Body of pancreas (tissue), 4 donors: ENCODE measurements at places on chromosomes 2 and 18.

GRCh38 chr2:109288544-109289368, 159.8 kb downstream of the SH3RF3 start:
- DNase-seq: no peak

- no peak for DNase-seq
Observed at GRCh38 chr18:58076052-58076451, 32.0 kb downstream of the NEDD4L start.

DNA sequence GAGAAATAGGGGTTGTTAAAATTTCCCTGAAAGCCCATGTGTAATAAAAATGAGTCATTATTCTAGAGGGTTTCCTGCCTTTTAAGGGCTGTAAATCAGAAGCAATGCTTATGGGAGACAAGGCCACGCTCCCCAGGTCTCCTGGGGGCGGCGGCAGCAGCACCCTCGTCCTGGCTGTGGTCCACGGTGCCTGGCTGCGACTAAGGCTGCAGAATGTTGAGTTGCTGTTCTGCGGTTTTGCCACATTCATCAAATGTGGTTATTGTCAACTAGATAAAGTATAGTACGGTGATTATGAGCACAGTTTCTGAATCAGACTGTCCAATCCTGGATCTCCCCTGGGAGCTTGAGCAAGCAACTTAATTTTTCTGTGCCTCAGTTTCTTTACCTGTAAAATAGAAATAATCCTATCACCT, 11.9 kb upstream of the AGFG1 start:
- DNase-seq: no peak

GRCh38 chr2:237878321-237879057, 19.1 kb downstream of the RAMP1 start:
- DNase-seq: peak; percentile 3

GRCh38 chr2:37784071-37784758, 112.8 kb upstream of the CDC42EP3 start:
- DNase-seq: no peak

GRCh38 chr2:181426672-181427071, 30.5 kb upstream of the ITGA4 start:
- DNase-seq: no peak

DNA sequence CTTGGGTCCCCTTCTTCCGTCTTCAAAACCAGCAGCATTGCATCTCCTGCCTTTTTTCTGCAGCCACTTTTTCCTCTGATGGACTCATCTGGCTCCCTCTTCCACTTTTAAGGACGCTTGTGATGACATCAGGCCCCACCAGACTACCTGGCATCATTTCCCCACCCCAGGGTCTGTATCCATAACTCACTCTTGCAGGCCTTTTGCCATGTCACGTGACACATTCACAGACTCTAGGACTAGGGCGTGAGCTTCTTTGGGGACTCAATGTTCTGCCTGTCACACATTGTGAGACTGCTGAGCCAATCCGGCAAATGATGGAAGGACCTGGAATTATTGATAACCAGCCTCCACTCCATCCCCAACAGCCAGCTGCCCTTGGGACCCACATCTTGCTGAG, 23.6 kb downstream of the NPPC start:
- DNase-seq: no peak

GRCh38 chr2:127485051-127485693, 41.1 kb downstream of the IWS1 start:
- no peak for DNase-seq

GRCh38 chr18:40855661-40856060, 1099.4 kb upstream of the PIK3C3 start:
- DNase-seq: no peak

- no peak for DNase-seq
Observed at GRCh38 chr2:86358957-86359356, 21.5 kb upstream of the REEP1 start.

- no peak for DNase-seq
Observed at GRCh38 chr2:205730701-205731582, 48.6 kb downstream of the NRP2 start.

DNA sequence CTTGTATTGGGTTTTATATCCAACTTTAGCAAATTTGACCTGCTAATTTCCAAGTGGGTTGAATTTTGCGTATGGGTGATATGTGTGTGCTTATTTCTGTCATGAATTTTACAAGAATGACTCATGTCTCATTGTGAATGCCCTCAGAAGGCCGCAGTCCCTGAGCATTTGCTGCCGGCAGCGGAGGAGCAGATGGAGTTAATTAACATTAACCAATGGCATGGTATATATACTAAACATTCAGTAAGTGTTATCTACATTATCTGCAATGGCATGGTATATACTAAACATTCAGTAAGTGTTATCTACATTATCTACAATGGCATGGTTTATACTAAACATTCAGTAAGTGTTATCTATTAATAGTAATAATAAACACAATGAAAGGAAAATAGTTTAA, 90.1 kb downstream of the DOK6 start:
- no peak for DNase-seq

GRCh38 chr2:227509824-227510619, 38.1 kb downstream of the AGFG1 start:
- DNase-seq: no peak

DNA sequence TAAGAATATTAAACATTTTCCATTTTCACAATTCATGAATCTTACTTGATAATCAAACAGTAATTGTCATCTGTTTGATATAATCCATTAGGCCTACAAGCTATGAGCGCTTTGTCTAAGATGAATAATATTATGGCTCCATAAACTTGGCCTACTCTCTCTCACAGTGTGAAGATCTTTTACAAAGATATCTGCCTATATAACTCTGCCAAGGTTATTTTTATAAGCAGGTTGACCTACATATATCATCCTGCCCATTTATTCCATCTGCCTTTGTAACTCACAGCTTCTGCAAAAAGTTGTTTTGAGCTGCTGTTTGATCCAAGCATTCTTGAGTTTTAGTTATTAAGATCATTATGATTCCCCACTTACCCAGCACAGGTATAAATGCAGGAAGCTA, 158.3 kb downstream of the PDE11A start:
- no peak for DNase-seq

- no peak for DNase-seq
Observed at GRCh38 chr18:59878644-59879043, 21.2 kb upstream of the PMAIP1 start.

- no peak for DNase-seq
Observed at GRCh38 chr2:127508023-127508630, 18.2 kb downstream of the IWS1 start.

DNA sequence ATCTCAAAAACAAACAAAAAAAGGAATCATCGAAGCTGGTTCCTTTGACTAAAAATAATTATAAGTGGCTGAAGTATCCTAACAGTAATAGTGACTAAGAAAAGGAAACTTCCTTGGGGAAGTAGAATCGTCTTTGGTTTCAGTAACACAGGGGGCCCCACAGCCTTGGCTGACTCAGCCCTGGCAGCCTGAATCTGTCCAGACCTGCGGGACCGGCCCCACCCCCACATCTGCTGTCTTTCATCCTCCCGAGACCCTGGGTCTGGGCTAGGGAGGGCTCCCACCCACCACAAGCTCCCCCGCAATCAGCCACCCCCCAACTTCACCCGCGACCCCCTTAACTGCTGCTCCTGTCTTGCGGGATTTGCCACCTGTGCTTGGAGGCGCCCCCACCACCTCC, 1452.6 kb upstream of the ACVR2A start:
- no peak for DNase-seq

DNA sequence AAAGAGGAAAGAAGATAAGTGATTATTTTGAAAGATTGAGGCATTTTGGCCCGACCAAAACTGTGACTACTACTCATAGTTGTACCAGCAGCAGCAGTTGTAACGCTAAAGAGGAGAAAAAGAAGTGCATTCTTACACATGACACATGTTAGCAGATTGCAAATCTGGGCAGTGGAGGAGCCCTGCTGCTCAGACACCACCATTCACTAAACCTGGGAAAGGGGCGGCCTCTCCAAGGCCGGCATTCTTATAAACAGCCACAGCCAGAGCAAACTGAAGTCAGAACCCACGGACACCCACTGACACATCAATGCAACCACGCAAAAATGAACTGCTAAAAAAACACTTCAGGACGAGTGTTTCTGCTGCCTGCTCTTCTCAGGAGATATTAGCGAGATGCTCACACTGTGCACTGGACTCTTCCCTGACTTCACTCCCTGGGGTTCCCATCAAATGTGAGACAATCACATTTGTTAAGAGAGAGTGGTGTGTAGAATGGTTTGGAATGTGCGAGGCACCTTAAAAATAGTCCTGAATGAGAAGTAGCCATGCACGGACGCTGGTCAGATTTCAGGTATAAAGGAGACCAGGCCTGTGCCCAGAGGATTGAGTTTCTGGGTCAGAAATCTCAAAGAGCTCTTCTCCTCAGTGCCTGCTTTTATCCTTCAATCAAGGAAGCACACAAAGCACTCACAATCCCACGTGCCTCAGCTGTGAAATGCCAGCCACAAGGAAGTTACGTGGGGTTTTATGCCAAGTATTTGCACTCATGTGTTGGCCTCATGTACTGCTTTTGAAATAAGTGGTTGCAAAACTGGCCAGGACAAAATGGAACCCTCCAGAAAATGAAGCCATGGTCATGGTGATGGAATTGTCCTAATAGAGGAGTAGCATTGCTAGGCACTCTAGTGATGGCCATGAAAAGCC, 83.4 kb downstream of the MTCL1 start:
- DNase-seq: no peak

- no peak for DNase-seq
Observed at GRCh38 chr2:20657522-20658235, 6.8 kb upstream of the HS1BP3 start.

DNA sequence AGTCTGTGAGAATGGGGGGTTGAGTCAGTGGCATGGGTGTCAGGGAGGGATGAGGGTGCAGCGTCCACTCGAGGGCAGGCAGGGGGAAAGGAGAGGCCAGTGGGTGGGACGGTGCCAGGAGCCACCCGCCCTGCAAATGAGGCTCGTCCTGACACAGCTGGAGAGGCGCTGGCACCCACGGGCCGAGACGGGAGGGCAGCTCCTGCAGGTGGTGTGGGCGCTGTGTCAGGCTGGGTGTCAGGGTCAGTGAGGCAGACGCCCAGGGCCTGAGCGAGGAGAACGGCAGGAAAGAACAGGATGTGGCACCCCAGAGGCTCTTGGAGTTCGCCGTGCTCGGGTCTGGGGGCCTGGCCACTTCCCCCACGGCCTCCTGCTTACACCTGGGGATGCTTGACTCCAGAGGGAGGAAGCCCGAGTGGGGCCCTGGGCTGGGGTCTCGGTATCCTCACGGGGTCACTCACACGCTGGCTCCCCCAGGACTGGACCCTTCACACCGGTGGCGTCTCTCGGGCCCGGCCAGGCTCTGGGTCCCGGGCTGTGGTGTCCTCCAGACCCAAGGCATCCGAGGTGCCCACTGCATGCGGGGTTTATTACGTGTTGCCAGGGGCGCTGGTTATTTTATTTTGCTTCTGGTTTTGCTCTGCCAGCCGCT, 130.5 kb upstream of the CTDP1 start:
- no peak for DNase-seq

DNA sequence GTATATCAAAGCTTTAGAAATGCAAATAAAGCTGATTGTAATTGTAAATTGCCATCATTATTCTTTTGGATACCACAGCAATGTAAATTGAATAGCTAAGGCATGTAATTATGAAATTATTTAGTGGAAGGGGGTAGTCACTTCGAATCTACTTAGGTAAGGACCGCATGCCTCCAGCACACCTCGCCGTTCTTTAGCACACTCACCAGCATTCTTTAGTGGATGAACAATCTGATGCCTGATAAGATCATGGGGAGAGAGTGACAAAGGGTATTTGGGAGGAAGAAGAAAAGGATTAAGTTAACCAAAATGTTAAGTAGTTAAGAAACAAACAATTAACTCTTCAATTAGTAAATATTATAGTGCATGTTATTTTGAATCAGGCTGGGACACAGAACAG, 46.4 kb upstream of the DSC1 start:
- DNase-seq: no peak

- DNase-seq: no peak
Observed at GRCh38 chr2:88216641-88217040, 46.5 kb downstream of the THNSL2 start.

DNA sequence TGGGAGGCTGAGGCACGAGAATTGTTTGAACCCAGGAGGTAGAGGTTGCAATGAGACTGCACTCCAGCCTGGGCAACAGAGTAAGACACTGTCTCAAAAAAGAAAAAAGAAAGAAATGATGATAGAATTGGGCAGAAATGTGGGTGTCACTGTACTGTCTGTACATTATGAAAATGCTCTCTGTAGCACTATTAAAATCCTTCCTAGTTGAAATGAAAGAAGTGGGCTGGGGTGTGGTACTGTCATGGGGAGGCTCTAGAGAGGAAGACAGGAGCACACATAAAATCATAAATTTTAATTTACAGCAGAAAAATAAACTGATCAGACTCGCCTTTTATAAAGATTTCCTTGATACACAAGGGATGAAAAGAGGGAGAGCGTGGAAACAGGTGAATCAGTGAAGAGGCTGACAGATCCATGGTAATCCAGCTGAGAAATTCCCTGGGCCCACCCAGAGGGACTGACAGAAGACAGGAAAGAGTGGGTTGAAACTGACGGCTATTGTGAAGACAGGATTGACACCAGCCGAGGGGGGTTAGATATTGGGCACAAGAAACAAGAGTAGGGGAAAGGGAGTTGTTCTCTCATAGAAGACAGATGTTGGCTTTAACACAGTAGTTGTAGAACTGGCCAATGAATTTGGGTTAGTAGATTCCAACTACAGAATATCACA, 96.4 kb upstream of the ATL2 start:
- DNase-seq: no peak

DNA sequence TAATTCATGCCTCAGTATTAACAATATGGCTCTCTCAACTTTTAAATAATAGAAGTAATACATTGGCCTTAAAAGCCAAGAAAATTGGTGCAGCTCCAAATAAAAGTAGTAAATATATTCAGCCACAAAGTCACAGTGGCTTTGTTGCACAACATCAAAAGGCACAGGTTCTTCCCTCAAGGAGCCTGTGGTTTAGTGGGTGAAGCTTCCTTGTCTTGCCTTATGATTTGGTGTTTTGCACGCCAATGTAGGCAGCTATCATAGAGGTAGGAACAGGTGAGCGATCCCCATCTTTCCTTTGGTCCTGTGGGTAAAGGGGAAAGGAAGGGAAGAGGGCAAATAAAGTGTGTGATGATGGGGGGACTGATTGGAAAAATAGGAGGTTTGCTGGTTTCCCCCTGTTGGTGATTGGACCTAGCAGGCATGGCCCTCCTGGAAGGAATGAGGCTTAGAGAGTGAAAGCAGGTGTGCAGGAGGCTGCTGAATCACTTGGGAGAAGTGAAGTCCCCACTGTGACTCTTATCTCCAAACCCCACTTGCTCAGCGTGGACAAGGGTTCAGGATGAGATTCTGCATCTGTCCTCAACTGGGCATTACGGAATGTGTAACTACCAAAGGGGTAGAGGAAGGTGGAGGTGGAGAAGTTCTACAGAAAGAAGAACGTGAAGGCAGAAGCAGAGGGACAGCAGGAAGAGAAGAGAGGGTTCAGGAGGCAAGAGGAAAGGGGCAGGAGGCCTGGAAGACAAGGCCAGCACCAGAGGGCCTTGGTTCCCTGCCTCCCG, 20.1 kb upstream of the TNP1 start:
- no peak for DNase-seq
